ENCODE measurements at places on chromosomes 4 and X.

DNA sequence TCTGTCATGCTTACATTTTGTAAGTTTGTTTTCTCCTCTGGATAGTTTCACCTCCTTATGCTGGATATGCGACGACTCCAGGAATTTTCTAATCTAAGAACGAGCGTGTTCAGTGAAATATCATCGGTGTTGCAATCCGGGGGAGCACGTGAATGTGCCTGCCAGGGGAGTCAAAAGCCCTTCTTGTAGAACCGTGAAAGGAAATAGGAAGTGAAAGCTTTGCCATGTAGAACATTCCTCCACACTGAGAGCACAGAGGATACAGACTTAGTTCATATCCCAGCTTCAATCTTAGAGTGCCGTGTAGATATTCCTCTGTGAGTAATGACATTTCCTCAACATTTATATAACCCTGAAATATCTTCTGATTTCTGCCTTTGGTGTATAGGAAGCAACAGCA, 121.2 kb downstream of the VEGFC start:
- H3K27ac ChIP-seq: no peak overlapping the region
- no peak for DNase-seq
- H3K4me1 ChIP-seq: no peaks in the 10 kb centered on the region
- no peaks in the 10 kb centered on the region for H3K27me3 ChIP-seq
- H3K4me3 ChIP-seq: no peak overlapping the region
- H3K36me3 ChIP-seq: no peaks in the 10 kb centered on the region

DNA sequence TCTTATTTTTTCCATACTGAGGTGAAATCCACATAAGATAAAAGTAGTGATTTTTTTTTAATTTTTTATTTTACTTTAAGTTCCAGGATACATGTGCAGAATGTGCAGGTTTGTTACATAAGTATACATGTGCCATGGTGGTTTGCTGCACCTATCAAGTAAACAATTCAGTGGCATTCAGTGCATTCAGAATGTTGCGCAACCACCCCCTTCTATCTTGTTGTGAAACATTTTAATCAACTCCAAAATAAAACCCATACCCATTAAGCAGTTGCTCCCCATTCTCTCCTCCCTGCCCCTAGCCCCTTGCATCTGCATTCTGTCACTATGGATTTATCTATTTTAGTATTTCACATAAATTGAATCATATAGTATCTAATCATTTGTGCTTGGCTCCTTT, 121.2 kb downstream of the KLHL13 start:
- H3K4me1 ChIP-seq: no peaks in the 10 kb centered on the region
- no peak overlapping the region for H3K4me3 ChIP-seq
- H3K36me3 ChIP-seq: no peaks in the 10 kb centered on the region
- H3K27ac ChIP-seq: no peak overlapping the region
- DNase-seq: no peak

DNA sequence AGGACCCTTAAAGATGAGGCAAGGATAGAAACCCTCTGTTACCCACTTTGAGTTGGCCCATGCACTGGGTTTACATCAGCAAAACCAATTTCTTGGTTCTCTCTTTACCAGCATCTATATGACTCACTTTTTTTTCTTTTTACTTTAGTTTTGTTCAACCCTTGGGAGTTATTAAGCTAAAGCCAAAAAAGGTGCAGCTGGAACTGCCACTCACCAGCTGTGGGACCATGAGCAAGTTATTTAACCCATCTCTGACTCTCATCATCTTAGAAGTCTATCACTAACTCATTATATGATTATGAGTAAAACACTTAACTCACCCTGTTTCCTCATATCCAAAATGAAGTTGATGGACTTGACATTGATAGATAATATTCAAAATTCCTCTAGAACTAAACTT, 53.4 kb downstream of the GABRB1 start:
- DNase-seq: no peak
- no peak overlapping the region for H3K27ac ChIP-seq
- H3K27me3 ChIP-seq: no peaks in the 10 kb centered on the region
- no peaks in the 10 kb centered on the region for H3K36me3 ChIP-seq
- H3K4me3 ChIP-seq: no peak overlapping the region
- no peaks in the 10 kb centered on the region for H3K4me1 ChIP-seq

- no peak overlapping the region for H3K27ac ChIP-seq
- H3K27me3 ChIP-seq: no peaks in the 10 kb centered on the region
- H3K4me1 ChIP-seq: no peaks in the 10 kb centered on the region
- no peak for DNase-seq
- no peak overlapping the region for H3K4me3 ChIP-seq
- no peaks in the 10 kb centered on the region for H3K36me3 ChIP-seq
Observed at GRCh38 chrX:13123247-13123856, 78.9 kb upstream of the FAM9C start.

DNA sequence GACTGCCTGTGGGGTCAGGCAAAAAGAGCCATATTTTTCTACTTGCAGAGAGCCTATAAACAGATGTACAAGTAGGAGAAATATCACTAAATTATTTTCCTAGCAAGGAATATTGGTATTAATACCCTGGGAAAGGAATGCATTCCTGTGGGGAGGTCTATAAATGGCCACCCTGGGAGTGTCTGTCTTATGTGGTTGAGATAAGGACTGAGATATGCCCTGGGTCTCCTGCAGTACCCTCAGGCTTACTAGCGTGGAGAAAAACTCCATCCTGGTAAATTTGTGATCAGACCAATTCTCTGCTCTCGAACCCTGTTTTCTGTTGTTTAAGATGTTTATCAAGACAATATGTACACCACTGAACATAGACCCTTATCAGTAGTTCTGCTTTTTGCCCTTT, 35.4 kb downstream of the C4orf33 start:
- H3K4me1 ChIP-seq: no peaks in the 10 kb centered on the region
- H3K4me3 ChIP-seq: no peak overlapping the region
- no peak overlapping the region for H3K27ac ChIP-seq
- DNase-seq: no peak
- H3K27me3 ChIP-seq: no peaks in the 10 kb centered on the region
- H3K36me3 ChIP-seq: no peaks in the 10 kb centered on the region

GRCh38 chrX:34770511-34770910, 113.4 kb upstream of the TMEM47 start:
- DNase-seq: no peak
- no peak overlapping the region for H3K27ac ChIP-seq
- no peaks in the 10 kb centered on the region for H3K36me3 ChIP-seq

DNA sequence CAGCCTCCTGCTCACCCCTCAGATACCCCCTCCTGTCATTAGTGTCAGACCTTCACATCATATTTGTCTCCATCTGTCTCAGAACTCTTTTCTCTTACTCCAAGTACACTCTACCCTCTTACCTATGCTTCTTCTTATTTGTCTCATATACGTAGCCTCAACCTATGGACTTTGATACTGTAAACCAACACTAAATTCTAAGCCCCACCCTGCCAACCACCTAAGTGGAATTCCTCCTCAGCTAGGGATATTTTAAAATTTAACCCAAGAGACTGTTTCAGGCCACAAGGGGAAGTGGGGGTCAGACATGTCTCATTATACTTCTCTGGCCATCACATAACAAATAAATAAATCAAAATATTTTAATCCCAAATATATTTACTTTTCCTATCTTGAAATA, 778.1 kb upstream of the GRID2 start:
- no peaks in the 10 kb centered on the region for H3K4me1 ChIP-seq
- no peak overlapping the region for H3K27ac ChIP-seq
- no peaks in the 10 kb centered on the region for H3K27me3 ChIP-seq
- no peak overlapping the region for H3K4me3 ChIP-seq
- no peak for DNase-seq

DNA sequence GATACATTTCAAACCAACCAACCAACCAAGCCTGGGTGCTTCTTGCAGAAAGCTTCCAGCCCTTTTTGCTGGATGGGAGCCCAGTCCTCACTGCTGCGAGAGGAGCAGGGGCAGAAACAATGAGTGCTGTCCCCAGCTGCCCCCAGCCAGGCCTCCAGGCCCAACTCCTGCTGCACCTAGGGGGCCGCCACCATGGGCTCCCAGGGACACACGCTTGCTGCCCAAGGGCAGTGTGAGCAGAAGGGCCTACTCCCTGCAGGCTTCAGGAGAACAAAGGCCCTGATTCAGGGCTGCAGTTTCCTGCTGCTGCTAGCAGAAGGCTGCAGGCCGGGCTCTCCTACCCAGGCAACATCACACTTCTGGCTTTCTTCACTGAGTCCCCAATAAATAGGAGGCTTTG, 37.7 kb upstream of the ENPP6 start:
- no peak overlapping the region for H3K27ac ChIP-seq
- H3K4me1 ChIP-seq: 0 out of 2 replicates have a peak, but pooled peaks cover 2% of the 10 kb centered on the region
- DNase-seq: no peak
- H3K27me3 ChIP-seq: no peaks in the 10 kb centered on the region
- H3K36me3 ChIP-seq: no peaks in the 10 kb centered on the region
- no peak overlapping the region for H3K4me3 ChIP-seq

DNA sequence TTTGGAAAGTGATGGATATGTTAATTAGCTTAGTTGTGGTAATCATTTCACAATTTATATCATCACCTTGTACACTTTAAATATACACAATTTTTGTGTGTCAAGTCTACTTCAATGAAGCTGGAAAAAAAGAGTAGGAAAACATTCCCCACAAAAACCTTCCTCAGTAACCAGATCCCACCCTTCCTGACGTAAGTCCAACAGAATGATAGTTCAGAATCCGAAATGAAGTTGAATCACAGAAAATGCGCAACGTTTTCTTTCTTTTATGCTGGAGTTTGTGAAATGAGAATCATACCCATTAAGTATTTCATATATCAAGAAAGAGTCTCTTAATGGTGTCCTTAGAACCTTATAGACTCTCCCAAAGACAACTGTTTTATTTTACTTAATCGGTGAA, 292.9 kb downstream of the USP46 start:
- H3K4me1 ChIP-seq: no peaks in the 10 kb centered on the region
- H3K36me3 ChIP-seq: no peaks in the 10 kb centered on the region
- 0 out of 2 replicates have a peak, but pooled peaks cover 1% of the 10 kb centered on the region for H3K27me3 ChIP-seq
- H3K4me3 ChIP-seq: no peak overlapping the region

- no peak overlapping the region for H3K27ac ChIP-seq
- no peak overlapping the region for H3K4me3 ChIP-seq
- no peaks in the 10 kb centered on the region for H3K4me1 ChIP-seq
- H3K27me3 ChIP-seq: no peaks in the 10 kb centered on the region
- H3K36me3 ChIP-seq: no peaks in the 10 kb centered on the region
Observed at GRCh38 chr4:120682981-120683380, 239.5 kb downstream of the PRDM5 start.

GRCh38 chr4:75584067-75584466, 28.2 kb downstream of the ODAPH start:
- no peak overlapping the region for H3K27ac ChIP-seq
- DNase-seq: no peak
- no peaks in the 10 kb centered on the region for H3K4me1 ChIP-seq
- H3K27me3 ChIP-seq: no peaks in the 10 kb centered on the region
- no peaks in the 10 kb centered on the region for H3K36me3 ChIP-seq
- no peak overlapping the region for H3K4me3 ChIP-seq

- no peaks in the 10 kb centered on the region for H3K27me3 ChIP-seq
- DNase-seq: no peak
- H3K4me1 ChIP-seq: no peaks in the 10 kb centered on the region
Observed at GRCh38 chr4:151462554-151462953, 53.6 kb downstream of the FHIP1A start.

DNA sequence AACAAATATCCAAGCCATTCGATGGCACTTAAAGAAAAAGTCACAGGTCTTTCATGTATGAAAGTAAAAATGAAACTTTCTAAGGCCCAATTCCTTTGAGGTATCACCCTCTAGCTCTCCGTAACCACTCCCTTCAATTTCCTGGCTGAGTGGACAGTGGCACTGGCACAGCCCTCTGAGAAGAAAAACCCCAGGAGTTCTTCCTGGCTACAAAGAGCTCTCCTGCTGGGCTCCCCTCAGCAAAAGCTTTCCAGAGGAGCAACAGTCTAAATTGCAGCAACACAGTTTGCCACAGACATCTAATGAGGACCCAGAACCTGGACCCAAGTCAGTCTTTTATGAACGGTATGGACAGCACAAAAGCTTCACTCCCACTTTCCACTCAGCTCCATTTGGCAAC, 71.8 kb downstream of the FUNDC1 start:
- no peak overlapping the region for H3K27ac ChIP-seq
- H3K4me1 ChIP-seq: no peaks in the 10 kb centered on the region
- H3K36me3 ChIP-seq: no peaks in the 10 kb centered on the region
- no peak for DNase-seq
- H3K27me3 ChIP-seq: no peaks in the 10 kb centered on the region

- peaks cover 3% of the 10 kb centered on the region for H3K4me1 ChIP-seq
- no peaks in the 10 kb centered on the region for H3K27me3 ChIP-seq
- no peak overlapping the region for H3K27ac ChIP-seq
- H3K36me3 ChIP-seq: no peaks in the 10 kb centered on the region
- no peak overlapping the region for H3K4me3 ChIP-seq
- no peak for DNase-seq
Observed at GRCh38 chr4:139889264-139889663, 223.6 kb downstream of the MGST2 start.

GRCh38 chrX:74924449-74925224, 615 bp downstream of the NEXMIF start:
- H3K4me1 ChIP-seq: no peaks in the 10 kb centered on the region
- H3K4me3 ChIP-seq: peak overlapping the region; percentile 43
- no peak for DNase-seq
- no peak overlapping the region for H3K27ac ChIP-seq

GRCh38 chrX:137166591-137166990, 132.8 kb upstream of the GPR101 start:
- no peak overlapping the region for H3K4me3 ChIP-seq
- no peaks in the 10 kb centered on the region for H3K27me3 ChIP-seq
- no peaks in the 10 kb centered on the region for H3K36me3 ChIP-seq

- no peak overlapping the region for H3K4me3 ChIP-seq
- no peak for DNase-seq
- H3K27ac ChIP-seq: no peak overlapping the region
- H3K4me1 ChIP-seq: peaks cover 6% of the 10 kb centered on the region
- H3K27me3 ChIP-seq: no peaks in the 10 kb centered on the region
Observed at GRCh38 chr4:88447371-88448095, 9.4 kb upstream of the HERC5 start.

- H3K4me1 ChIP-seq: no peaks in the 10 kb centered on the region
- no peaks in the 10 kb centered on the region for H3K36me3 ChIP-seq
- H3K27ac ChIP-seq: no peak overlapping the region
- no peak overlapping the region for H3K4me3 ChIP-seq
- no peak for DNase-seq
- no peaks in the 10 kb centered on the region for H3K27me3 ChIP-seq
Observed at GRCh38 chr4:57064811-57065711, 45.1 kb downstream of the IGFBP7 start.

GRCh38 chrX:154721155-154721554, 29.7 kb downstream of the GAB3 start:
- H3K27ac ChIP-seq: no peak overlapping the region
- no peak overlapping the region for H3K4me3 ChIP-seq
- no peaks in the 10 kb centered on the region for H3K27me3 ChIP-seq
- H3K36me3 ChIP-seq: no peaks in the 10 kb centered on the region

DNA sequence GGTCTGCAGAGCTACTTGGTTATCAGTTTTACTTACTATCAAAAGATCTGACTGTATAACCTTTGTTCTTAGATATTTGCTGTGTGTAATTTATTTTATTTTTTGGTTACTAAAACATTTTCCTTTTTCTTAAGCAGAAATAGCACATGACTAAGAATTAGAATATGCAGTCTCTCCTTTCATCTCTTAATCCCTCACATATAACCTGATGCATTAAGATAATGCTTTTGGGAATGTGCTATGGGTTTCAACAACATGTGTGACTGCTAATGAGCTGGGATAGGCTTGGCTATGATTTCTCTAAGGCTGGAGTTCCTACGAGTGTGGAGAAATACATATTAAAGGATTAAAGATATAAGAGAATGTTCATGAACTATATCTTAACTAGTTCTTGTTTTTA, 41.5 kb downstream of the SHROOM3 start:
- DNase-seq: no peak
- H3K4me3 ChIP-seq: no peak overlapping the region
- no peaks in the 10 kb centered on the region for H3K4me1 ChIP-seq

GRCh38 chr4:145868637-145869409, 69.8 kb downstream of the ZNF827 start:
- no peaks in the 10 kb centered on the region for H3K36me3 ChIP-seq
- H3K4me1 ChIP-seq: no peaks in the 10 kb centered on the region
- H3K27me3 ChIP-seq: no peaks in the 10 kb centered on the region
- H3K4me3 ChIP-seq: no peak overlapping the region

Measured in iPS DF 6.9 (cell line).